Kasumi-1 (cell line): ENCODE measurements at places on chromosomes 16 and 17.

- DNase-seq = no peak
Measured at GRCh38 chr16:86410081-86410480, 100.2 kb upstream of the FOXF1 start.

GRCh38 chr17:13952009-13952750 is 117.1 kb upstream of the COX10 start:
- DNase-seq = no peak

DNA sequence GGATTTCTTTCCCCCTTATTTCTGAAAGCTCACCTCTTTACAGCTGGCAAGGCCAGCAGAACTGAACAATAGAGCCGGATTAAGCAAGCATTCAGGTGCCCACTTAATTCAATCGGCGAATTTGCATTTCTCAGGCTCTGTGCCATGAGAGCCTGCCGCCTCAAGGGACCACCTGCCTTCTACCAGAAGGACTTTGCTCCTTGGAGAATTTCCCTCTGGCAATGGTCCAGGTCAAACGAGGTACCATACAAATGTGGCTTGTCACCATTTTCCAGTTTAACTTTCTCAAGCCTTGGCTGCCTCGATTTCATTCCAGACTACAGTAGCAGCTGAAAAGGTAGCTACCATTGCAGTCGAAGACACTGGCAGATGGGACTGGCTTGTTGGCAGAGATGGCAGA is 534.0 kb downstream of the MAF start:
- no peak for DNase-seq

DNA sequence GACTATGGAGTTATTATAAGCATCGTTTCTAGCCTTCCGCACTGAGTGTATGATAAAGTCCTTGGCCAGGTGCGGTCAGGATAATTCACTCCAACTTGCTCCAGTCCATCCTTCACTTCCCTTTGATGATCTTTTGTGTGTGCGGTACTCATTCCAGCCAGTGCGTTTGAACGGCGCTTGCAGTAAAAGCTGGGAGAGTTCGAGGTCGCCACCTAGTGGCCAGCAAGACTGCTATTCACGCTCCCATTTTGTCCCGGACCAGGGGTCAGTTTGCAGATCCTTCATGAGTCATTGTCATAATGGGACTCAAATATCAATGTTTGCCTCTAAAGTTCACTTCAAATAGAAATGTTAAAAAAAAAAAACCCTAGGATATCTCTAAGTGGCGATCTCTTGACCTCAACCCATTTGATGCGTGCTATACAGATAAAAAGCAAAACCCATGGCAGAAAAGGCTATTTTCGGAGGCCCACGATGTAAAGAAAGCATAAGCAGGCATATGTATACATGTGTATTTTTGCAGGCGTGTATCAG is 417.1 kb downstream of the TMEM114 start:
- DNase-seq = peak; percentile 40

- DNase-seq = peak; percentile 48
Measured at GRCh38 chr16:55842369-55843104, 9.6 kb upstream of the CES1 start.

DNA sequence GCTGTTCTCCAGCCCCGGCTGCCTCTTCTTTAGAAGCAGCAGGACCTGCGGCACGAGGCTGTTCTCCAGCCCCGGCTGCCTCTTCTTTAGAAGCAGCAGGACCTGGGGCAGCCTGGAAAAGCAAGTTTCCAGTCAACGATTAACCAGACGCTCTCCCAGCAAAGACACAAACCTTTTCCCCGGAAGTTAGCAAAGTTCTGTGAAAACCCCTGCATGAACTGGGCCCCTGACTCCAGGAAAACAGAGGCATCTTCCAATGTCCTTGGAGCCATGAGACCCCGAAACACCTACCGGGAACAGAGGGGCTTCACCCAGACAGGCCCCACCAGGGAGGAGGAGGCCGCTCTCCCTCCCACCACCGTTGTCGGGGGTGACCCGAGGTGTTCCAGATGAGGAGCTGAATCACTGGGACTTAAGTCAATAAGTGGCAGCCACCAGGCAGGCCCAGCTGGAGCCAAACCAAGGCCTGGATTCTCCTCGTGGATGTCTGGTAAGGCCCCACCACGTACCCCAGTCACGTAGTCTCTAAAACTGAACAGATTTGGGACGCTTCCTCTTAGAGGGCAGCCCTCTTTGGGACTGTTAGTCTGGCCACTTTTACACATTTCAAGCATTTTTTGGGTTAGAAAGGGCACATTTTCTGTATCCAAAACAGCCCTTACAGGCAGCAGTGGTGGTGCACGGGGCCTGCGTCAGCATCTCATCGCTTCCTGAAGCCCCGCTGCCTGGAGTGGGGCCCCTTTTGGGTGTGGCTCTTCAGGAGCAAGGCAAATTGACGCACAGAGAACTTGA is at the start of gene RPH3AL:
RPH3AL (minus strand) TSS at position 387 of the 792 bp plus-strand sequence. CDS start 25,264 bp downstream, outside the sequence.
- no peak for DNase-seq

DNA sequence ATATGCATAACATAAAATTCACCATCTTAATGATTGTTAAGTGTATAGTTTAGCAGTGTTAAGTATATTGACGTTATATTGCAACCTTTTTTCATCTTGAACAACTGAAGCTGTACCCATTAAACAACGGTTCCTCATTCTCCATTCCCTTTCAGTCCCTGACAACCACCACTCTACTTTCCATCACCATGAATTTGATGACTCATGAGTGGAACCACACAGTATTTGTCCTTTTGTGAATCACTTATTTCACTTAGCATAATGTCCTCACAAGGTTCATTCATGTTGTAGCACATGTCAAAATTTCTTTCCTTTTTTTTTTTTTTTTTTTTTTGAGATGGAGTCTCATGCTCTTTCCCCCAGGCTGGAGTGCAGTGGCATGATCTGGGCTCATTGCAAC is 46.0 kb downstream of the HOXB1 start:
- DNase-seq = peak; percentile 26

- DNase-seq = peak; percentile 83
Measured at GRCh38 chr17:55770196-55770870, 19.5 kb downstream of the PCTP start.

DNA sequence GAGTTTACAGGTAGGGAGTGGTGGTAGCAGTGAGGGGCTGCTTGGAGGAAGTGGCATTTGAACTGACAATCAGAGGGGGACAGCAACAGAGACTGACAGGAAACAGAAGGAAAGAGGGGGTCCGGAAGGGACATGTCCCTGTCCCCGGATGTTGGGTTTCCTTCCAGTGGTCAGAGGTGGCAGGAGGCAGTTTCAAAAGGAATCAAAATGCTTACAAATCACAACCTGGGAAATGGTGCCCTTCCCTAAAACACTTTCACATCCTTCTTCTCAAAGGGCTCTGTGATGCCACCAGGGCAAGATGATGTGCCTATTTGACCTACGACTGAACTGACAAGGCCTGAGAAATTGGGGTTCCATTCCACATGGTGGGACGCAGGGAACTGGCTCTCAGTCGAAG is 19.7 kb downstream of the ADGRG1 start:
- no peak for DNase-seq

DNA sequence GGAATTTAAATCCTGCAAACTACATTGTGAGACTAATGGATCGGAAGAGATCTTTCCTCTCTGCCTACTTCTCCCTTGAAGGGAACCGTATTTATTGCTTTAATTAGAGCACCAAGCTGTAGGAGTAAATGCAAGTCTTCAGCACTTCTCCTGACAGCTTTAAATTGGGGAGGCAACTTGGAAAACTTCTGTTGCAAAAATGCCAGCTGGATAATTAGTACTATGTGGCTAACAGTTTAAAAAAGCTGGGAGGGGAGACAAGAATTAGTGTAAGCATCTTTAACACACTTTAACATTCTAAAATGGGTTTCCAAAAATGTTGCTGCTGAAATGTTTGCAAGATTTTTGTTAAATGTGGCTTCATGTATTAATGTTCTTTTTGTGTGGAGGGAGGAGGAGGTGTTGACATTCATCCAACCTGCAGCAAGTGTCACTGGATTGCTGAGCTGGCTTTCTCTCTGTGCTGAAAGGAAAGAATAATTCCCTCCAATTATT is 108.5 kb downstream of the PCTP start:
- no peak for DNase-seq

DNA sequence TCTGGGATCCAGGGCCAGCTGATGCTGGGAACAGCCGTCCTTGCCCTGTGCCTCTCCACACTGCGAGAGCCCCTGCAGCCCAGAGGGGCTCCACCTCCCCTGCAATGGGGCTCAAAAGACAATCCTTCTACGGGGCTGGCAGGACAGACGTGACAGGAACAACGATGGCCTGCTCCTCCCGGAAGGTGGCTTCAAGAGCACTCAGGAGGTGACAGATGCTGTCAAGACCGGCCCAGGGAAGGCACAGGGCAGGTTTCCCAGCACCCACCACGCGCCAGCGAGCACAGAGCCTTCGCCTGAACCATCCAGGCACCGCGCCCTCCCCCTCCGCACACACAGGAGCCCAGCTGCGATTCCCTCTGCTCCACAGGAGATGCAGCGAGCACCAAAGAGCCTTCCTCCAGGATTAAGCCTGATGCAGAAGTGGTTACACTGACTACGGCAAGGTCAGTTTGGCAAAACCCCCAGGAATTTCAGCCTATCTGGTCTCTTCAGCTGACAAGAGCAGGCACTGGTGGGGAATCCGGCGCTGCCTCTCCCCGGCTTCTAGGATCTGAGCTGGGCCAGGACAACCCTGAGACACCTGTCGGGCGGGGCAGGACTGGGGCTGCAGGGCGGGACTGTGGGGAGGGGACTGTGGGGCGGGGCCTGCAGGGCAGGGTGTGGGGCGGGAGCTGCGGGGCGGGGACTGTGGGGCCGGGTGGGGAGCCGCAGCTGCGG is 103.4 kb downstream of the ZNF778 start:
- no peak for DNase-seq

DNA sequence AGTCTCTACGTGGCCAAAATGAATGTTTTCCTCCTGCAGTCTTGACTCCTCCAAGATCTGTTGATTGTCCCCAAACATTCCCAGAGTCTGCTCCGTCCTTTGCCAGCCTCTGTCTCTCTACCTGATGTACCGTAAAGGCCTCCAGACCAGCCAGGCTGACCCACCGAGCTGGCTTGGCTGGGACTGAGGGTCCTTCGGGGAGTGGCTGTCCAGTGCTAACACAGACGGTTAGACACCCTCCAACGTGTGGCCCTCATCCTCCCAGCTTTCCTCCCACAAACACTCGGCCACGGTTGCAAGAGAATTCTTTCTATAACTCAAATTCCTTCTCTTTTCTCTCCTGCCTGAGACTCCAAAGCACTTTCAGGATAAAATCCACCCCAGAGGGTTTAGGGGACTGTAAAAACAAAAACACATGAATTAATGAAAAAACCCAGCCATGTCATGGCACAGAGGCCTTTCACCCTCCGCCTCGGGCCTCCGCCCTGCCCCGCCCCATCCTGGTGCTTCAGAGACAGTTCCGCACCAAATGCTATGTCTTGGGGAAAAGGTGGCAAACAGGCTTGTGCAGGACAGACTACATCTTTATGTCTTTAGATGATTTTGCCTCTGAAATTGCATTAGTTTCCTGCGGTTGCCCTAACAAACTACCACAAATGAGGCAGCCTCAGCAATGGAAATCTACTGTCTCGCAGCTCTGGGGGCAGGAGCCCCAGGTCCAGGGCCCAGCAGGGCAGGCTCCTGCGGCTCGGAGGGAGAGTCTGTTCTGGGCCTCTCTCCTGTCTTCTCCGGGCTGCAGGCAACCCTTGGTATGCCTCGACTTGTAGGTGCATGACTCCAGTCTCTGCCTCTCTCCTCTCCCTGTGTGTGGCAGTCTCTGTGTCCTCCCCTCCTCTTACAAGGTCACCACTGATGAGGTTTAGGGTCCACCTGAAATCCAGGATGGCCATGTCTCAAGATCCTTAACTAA is 72.5 kb upstream of the CBX4 start:
- DNase-seq = no peak

- DNase-seq = no peak
Measured at GRCh38 chr17:17692353-17693252, 11.3 kb downstream of the RAI1 start.

DNA sequence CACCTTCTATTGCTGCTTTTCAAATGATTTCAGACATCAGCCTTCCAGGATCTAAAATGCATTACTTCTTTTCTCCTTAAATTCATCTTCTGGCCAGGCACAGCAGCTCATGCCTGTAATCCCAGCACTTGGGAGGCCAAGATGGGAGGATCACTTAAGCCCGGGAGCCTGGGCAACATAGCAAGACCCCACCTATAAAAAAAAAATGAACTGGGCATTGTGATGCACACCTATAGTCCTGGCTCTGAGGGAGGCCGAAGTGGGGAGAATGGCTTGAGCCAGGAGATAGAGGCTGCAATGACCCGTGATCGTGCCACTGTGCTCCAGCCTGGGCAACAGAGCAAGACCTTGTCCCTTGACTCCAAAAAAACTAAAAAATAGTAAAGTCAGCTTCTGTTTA is 208.5 kb downstream of the SPECC1 start:
- DNase-seq = no peak

GRCh38 chr16:87806641-87807546 is 41.1 kb upstream of the KLHDC4 start:
- DNase-seq = peak; percentile 62

- peak; percentile 84 for DNase-seq
Measured at GRCh38 chr17:78258323-78259191, 27.1 kb downstream of the TMEM235 start.

- DNase-seq = no peak
Measured at GRCh38 chr17:61368049-61368831, 31.4 kb upstream of the TBX2 start.

DNA sequence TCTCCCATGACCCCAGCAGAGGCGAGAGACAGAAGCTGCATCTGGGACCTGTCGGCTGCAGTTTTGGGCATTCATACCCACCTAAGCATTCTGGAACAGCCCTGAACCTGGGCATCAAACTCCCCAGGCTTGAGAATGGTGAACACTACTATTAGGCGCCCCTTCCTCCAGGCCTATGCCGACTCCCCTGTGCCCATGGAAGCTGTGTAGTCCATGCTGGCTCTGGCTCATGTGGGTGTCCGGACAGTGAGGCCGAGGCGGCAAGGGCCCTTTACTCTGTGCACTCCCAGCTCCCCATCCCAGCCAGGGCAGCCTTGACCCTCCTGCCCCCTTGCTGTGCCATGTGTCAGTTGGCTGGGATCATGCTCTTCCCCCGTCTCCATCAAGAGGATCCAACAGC is 89.0 kb upstream of the TOB1 start:
- no peak for DNase-seq

- no peak for DNase-seq
Measured at GRCh38 chr17:3962217-3962964, 1.8 kb downstream of the ATP2A3 start.

DNA sequence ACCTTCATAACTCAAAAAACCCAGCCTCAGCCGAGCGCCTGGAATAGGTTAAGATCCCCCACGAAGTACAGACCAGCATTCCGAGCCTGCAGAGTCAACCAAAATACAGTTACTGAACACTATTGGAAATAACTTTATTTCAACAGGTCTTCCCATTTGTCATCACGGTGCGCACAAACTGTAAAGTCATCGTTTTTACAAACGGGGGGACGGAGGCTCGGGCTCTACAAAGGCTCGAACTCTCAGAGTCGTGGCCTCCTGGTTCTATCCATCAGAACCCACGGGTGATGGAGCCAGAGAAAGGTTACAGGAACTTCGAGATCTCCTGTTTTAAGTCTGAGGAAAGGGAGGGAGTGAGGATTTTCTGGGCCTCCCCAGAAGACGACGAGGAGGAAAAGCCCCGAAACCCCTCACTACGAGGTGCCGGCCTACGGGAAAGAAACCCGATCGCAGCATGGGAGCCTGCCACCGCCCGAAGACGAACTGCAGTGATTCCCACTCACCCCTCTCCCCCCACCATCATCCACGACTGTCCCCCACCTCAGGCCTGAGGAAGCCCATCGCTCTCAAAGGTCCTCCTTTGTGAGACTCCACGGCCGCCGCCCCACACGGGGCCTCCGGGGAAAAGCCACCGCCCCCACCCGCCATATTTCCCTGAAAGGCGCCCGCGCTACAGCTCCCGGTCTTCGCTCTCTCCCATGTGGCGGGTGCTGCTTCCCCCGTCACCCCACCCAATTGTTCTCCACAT is 917 bp downstream of the YWHAE start:
- DNase-seq = no peak

- DNase-seq = no peak
Measured at GRCh38 chr17:41474863-41475262, 6.1 kb downstream of the KRT35 start.
